ENCODE measurements at places on chromosomes 16 and 17.

- no peak for DNase-seq
Observed at GRCh38 chr17:78268191-78268874, 36.9 kb downstream of the TMEM235 start.

DNA sequence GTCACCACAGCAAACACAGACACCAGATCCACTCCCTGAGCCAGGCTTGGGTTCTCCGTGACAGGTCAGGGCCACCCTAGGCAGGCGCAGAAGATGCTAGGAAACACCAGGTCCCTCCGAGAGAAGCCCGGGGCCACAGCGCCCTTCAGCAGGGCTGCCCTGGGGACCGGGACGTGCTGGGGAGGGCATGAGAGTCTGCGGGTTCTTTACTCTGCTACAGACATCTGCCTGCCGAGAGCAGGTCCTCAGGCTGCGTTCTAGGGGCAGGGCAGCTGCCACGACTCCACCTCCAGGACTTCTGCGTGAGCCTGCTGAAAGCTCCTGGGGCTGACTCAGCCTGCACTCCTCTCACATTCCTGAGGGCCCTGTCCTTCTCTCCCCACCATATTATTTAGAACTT, 11.4 kb downstream of the MYLK3 start:
- DNase-seq, result peak; percentile 56

- no peak for DNase-seq
Observed at GRCh38 chr17:29711588-29712385, 89.1 kb upstream of the CORO6 start.

- DNase-seq, result peak; percentile 81
Observed at GRCh38 chr17:42653179-42654124, 5.6 kb upstream of the TUBG2 start.

GRCh38 chr16:27242868-27243590, 25.5 kb downstream of the NSMCE1 start:
- no peak for DNase-seq

GRCh38 chr17:38602956-38603785, 2.6 kb downstream of the SRCIN1 start:
- DNase-seq, result peak; percentile 45

DNA sequence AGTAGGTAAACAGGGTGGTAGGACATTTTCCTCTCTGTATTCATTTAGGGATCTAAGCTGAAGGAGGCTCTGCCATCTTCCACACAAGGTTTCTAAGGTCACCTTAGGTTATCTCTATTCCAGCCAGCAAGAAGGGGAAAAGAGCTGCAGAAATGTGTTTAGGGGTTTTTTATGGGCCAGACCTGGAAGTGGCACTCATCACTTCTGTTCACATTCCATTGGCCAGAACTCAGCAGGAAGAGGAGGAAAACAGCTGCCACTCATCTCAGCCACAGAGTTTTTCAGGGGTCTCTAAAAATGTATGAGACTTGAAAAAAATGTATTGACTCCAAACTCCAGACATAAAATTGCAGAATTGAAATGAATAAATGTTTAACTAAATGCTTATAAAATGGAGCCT, 65.8 kb downstream of the FTO start:
- DNase-seq, result no peak

DNA sequence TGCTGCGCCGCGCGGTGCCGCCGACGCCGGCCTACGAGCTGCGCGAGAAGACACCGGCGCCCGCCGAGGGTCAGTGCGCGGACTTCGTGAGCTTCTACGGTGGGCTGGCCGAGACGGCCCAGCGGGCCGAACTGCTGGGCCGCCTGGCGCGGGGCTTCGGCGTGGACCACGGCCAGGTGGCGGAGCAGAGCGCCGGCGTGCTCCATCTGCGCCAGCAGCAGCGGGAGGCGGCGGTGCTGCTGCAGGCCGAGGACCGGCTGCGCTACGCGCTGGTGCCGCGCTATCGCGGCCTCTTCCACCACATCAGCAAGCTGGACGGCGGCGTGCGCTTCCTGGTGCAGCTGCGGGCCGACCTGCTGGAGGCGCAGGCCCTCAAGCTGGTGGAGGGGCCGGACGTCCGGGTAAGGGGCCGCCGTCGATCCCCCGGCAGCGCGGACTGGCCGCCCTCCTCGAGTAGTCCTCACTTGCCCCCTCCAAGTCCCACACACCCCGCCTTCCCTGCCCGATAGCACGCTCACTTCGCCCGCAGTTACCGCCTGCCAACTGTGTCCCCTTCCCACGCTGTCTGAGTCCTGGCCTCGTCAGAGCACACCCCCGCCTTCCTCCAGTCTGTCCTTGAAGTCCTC, 470 bp downstream of the MLYCD start:
- DNase-seq, result peak; percentile 50

GRCh38 chr16:52446080-52446479, 100.9 kb downstream of the TOX3 start:
- no peak for DNase-seq

DNA sequence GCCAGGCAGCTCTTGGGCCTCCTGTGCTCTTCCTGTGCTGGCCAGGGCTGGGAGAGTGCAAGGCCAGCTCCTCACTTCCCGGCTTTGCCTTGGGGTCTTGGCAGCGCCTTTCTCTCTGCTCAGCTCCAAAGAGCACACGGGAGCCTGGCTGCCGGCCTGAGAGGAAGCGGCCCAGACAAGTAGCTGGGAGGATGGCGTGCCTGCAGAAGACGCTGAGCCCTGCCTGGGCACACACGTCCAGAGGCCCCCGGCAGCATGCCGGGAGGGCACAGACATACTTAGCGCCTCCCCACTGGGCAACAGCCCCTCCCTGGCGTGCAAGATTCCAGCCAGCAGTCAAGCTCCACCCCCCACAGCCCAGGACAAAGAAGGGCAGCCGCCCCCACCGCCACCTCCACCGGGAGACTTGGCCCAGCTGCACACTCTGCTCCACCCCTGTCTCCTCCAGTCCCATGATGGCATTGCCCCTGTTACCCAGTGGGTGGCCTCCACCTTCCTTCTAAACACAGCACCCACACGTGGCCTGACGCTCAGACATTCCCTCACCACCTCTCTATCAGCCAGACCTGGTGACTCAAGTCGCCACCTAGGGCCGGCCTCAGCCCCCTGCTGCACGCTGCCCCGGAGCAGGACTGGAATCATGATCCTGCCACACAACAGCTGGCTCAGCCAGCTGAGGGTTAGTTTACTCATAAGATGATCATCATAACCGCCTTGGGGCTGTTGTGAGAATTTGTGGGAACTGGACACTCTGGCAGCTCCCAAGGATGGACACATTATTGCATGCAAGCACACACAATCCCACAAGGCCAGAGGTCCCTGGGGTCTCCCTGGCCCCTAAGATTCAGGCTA, 12.4 kb downstream of the SGCA start:
- DNase-seq, result peak; percentile 85

DNA sequence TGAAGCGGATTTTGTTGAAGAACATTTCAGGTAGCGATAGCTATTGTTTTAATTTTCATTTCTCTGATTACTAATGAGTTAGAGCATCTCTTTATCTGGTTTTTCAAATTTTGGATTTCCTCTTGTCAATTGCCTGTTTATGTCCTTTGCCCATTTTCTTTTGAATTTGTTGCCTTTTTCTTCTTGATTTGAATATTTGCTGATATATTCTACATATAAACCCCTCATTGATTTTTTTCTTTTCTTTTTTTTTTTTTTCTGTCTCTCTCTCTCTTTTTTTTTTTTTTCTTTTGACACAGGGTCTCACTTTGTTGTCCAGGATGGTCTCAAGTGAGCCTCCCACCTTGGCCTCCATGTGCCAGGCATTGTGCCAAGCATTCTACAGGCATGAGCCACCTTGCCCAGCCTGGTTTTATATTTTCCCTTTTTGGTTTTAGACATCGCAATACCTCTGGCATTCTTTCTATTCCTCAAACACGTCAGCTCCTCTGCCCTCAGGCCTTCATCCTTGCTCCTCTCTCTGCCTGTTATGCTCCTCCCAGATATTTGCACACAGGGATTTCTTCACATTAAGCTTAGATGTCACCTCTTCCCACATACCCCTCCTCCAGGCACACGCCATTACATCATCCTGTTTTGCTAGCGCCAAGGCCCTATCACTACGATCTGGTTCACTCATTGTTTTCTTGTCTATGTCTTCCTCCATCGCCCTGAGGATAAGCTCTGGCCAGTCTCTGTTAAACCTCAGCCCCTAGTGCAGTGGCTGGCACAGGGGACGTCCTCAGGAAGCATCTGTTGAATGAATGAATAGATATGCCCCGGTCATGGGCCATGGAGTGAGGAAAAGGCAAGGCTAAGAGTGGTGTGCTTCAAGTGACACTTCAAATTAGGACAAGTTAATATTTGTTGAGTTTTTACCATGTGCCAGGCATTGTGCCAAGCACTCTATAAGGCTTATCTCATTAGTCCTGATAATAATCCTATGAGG, 8.6 kb downstream of the SARM1 start:
- no peak for DNase-seq

- no peak for DNase-seq
Observed at GRCh38 chr16:57721356-57722209, 14.0 kb upstream of the KATNB1 start.

- DNase-seq, result no peak
Observed at GRCh38 chr16:81495321-81496234, 51.0 kb downstream of the CMIP start.

GRCh38 chr16:2317231-2318020, 23.1 kb downstream of the ABCA3 start:
- no peak for DNase-seq

DNA sequence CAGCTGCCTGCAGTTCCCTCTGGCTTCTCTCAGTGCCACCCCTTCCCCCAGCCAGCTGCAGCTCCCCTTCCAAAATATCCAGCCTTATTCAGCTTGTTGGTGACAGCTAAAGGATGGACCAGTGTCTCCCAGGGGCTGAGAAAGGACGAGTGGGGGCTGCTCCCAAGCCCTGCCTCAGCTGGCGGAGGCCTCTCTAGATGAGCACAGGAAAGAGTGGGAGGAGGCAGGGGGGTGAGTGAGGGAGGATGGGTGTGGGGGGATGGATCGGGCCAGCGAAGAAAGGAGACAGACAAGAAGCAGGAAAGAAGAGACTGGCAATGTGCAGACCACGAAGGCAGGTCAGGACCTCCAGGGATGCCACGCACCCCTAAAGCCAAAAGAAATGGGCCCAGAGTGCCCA, 17.5 kb downstream of the PIPOX start:
- no peak for DNase-seq

DNA sequence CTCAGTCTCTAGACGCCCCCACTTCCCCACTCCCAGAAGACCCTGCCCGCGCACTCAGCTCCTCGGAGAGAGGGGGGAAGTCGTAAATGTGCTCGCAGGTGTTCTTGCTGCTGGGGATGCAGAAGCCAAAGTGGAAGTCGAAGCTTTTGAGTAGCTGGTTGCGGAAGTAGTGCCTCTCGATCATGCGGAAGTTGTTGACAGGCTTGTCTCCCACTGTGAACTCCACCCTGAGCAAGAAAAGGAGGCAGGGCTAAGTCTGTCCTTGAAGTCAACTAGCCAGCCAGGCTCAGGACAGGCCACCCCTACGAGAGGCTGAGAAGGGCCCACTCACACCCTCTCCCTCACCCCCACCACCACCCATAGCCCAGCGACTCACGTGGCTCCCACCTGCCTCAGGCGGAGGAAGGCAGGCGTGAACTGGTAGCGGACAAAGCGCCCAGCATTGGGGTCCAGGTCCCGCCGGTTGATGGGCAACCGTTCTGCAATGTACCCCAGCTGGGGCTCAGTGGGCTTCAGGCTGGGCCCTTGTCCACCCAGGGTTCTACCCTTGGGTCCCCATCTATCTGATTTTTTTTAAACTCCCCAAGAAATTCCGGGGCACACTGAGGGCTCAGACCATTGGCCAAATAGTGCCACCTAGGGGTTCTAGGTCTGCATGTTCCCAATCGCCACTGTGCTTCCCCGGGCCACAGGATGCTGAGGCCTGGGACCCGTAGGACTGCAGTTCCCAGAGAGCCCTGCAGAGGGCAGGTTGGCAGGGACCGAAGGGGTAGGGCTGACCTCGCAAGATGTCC, 4.6 kb downstream of the UNC119 start:
- peak; percentile 75 for DNase-seq

DNA sequence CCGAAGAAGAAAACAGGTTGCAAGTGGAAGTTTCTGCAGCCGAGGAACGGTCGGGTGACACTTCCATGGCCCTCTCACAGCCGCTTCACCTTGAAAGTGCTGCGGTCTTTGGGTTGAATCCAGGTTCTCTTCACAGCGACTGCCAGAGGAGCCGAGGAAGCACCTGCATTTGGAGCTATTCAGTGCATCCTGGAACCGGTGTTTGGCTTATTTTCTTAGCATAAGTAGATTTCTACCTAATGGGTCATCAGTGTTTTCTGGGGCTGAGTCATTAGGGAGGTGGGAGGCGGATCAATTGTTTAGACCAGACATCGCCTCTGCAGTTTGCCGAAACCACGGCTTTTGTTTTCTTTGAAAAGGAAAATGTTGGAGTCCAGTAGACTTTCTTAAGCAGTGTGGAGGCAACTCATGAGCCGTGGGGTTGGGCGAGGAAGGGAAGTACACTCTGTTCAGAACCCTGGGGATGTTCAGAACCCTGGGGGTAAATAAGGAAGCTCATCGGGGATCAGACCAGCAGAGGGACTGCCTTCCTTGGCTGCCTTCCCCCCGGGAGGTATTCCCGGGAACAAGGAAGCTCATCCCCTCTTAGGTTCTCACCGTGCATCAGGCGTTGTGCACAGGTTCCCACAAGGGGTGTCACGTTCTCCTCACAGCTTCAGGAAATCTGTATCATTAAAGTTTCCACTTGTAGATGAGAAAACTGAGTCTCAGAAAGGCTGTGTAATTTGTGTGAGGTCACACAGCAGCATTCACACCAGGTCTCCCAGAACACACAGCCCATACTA, 361.5 kb downstream of the SNX29 start:
- no peak for DNase-seq

GRCh38 chr16:68022278-68022727, 729 bp downstream of the DDX28 start:
- no peak for DNase-seq

GRCh38 chr16:31474773-31475738, 3.1 kb downstream of the TGFB1I1 start:
- peak; percentile 63 for DNase-seq

DNA sequence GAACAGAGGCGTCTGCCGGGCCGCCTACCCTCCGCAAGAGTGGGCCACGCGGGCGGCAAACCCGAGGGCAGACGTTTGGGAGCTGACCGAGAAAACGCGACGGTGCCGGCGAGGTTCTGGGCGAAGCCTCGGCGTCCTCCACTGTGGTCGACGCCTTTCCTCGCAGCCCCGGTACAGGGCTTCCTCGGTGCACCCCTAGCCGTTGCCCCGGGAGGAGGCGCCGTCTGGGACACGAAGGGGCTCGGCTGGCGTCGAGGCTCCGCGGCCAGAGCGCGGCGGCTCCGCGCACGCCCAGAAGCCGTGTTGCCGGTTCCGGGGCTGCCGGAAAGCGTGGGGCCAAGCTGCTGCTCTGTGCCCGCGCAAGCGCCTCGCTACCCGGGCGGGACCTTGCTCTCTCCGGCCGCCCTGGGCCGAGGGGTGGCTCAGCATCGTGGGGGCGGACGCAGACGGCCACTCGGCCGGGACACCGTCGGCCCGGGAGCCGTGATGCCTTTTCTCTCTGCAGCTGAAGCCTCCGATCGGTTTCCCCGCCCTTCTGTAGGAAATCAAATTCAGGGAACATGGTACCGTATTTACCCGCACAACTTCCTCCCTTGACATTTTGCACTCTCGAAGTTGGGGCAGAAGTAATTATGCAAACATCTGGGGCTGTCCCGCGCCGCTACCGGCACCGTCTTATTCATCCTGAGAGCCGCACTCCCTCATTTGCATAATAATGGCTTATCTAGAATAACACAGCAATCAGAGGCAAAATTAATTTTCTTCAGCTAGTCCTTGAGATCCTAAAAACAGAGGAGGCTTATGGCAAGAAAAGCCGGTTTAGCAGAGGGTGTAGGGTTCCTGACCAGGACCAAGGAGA, 7.3 kb upstream of the CBX8 start:
- DNase-seq, result no peak

All from posterior cingulate gyrus (tissue), 11 donors.